Kasumi-1 (cell line): ENCODE measurements at places on chromosomes 3 and 15.

GRCh38 chr3:184479426-184480126 lies 82.0 kb upstream of the EPHB3 start:
- DNase-seq: no peak

DNA sequence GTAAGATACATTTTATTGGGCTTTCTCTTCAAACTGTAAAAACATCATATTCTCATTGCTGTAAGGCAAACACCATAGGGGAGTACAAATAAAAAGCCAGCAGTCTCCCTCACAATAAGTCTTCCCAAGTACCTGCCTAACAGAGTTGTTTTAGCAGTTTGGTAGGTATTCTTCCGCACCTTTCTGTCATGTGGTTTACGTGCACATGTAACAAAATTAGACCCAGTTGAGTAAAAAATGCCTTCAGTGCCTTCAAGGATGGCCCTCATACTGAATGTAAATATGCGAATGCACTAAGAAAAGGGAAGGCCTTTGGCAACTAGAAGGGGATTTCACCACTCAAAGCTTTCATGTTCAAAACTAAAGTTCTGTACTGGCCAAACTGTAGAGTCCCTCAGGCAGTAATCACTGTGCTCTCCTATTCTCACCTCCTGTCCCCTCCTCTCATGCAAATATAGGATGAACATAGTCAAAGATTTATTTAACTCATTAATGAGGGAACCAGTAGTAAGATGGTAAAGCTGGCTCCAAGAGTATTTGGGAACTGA lies 26.4 kb downstream of the USP3 start:
- no peak for DNase-seq

DNA sequence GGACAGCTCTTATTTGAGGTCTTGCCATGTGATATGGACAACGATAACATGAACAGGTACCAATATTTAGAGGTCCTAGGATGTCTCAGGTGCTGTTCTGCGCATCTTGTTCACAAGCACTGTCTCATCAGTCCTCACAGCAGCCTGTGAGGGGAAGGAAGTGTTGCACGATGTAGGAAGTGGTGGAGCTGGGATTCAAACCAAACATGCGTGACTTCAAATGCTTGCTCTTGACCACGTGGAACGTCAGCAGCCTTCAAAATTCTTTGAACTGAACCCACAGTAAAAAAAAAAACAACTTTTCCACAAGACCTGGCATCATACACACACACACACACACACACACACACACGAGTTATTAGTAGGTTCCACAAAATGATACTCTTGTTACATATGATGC lies 153.4 kb upstream of the SMAD3 start:
- peak; percentile 72 for DNase-seq

- no peak for DNase-seq
Observed at GRCh38 chr3:117892431-117892841, 1142.2 kb downstream of the IGSF11 start.

DNA sequence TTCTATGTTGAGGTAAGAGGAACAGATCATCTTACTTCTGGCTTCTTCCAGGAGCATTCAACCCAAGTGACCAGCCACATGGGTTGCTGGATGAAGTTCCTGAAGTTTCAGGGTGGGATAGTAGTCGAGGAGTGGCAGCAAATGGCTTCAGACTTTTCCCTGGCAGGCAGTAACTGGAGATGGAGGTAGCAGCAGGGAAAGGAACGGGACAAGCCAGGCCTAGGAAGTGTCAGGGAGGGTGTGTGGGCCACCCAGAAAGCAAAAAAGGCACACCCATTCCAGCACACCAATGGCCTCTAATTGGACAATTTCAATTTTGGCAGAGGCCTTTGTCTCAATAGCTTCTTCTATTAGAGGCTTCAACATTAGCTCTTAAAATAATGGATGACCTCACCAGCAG lies 498.6 kb upstream of the ATP11B start:
- no peak for DNase-seq

DNA sequence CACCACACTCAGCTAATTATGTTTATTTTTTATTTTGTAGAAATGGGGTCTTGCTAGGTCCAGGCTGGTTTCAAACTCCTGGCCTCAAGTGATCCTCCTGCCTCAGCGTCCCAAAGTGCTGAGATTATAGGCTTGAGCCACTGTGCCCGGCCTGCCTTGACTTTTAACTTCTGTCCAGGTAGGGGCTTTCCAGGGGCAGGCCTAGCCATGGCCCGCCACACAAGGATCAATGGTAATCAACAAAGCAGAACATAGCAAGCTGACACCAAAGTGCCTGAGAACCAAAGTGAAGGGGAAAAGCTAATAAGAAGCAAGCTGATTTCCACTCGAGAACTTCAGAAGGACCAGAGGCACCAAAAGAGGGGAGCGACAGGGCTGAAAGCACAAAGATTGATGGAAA lies 9.4 kb upstream of the CRTC3 start:
- no peak for DNase-seq

GRCh38 chr3:53342353-53342752 lies 5.0 kb downstream of the DCP1A start:
- peak; percentile 4 for DNase-seq

GRCh38 chr3:177835008-177835407 lies 637.7 kb upstream of the TBL1XR1 start:
- DNase-seq: peak; percentile 79

GRCh38 chr15:29126821-29127461 lies 142.7 kb downstream of the NSMCE3 start:
- DNase-seq: peak; percentile 15

DNA sequence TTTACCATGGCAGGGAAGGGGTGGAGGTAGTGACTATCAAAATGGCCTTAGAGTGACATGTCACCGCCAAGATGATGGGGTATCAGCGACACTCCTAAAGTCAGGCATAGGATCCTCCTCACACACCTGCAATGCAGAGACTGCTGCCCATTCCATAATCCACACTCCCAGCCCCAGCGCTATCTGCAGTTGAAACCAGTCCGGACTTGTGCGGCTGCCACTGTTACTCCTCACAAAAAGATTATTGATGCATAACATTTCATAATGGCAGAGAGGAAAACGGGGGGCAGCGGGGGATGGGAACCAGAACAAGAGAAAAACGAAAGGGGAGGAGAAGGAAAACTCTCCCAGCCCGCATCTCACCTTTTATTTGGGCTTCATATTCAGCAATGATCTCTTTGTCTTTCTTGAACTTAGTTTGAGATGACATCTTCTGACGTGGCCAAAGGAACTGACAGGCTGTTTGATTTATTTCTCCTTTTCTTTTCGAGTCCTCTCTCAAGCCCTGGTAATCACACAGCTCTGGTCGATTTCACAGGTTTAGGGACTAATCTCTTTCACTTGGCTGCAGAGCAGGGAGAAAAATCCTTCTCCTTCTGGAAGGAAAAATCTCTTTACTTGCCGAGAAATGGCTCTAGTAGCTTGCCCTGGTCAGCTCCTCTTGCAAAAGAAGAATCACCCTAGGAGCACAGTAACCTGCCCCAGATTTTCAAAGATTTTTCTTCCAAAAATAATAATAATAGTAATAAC lies 749 bp downstream of the SRGAP3 start:
- no peak for DNase-seq

DNA sequence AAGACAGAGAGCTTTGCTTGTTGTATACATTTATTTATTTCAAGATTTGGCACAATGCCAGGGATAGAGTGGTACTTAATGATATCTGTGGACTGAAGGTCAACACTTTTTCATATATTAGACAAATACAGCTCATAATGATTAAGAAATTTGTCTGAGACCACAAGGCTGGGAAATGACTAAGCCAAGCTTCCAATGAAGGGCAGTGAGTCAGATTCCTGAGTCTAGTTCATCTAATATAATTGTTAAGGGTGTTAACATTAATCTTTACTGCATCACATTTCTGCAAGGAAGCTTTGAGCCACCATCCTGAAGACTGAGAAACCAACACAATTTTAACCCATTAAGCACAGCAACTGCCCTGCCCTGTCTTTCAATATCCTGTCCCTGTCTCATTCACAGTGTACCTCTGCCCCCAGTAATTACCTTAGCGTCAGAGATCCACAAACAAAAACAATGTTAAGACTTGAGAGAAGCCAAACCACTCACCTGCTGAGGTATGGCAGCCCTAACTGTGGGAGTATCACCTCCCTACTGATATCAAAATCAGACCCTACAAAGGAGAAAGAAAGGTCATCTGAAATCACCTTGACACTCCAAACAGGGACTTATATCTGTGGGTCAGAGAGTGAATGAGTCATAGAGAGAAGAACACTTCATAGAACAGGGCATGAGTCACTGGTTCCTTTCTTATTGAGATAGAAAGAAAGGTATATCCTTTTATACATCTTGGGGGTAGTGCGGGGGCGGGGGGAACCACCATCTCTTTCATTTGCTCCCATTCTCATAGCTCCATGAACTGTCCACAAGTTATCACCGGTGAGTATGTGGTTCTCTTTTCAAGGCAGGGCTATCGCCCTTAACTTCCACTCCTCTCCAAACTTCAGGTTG lies 74.7 kb downstream of the MAGI1 start:
- DNase-seq: no peak

DNA sequence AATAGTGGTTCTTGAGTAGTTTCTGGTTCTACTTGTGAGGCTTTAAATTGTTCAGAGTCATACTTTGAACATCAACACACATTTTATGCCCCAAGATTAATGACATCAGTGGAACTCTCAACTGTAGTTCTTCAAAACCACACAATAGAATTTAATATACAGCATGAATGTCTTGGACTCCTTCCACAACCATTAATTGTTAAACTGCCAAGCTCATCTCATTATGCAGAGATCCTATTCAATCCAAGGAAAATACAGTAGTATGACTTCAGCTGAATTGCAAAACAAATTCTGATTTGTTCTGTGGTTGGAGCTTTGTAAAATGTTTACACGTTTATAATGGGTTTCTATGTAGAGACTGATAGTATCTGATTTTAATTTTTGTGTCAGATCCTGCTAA lies 199.2 kb upstream of the SLC2A2 start:
- no peak for DNase-seq

- no peak for DNase-seq
Observed at GRCh38 chr3:186096290-186096689, 12.6 kb downstream of the ETV5 start.

DNA sequence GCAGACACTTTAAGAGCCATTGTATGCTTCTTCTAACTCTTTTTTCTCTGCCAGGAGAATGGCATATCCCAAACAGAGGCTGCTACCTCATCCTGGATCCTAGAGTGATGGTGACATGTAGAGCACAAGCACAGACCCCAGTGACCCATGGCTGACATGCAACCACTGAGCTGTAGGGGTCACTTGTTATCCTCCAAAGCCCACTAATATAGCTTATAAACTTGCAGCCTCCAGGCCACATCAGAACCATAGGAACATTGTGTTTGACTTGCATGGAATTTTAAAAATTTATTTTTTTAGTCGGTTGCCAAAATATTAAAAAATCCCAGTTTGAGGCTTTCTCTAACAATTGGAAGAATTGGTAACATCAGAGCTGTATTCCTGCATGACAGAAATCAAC lies 283.0 kb upstream of the WNT5A start:
- no peak for DNase-seq

DNA sequence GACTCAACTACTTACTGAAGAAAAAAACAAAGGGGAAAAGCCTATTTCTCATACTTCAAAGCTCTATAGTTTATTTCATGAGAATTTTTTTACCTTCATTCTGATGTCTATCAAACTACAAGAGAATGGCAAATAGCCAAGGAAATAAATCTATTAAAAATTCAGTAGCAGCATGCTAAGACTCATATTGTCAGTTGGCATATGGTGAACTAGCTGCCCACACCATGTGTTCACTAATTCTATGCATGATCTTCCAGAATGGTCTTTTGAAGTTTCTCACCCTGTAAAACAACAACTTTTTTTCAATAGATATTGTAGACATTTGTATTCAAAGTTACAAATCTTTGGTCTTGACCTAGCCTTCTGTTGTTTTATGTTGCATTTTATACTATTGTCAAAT lies 386.2 kb downstream of the RSL24D1 start:
- no peak for DNase-seq

- no peak for DNase-seq
Observed at GRCh38 chr3:42582474-42583070, 805 bp upstream of the SEC22C start.

GRCh38 chr3:187400756-187401155 lies 32.6 kb downstream of the RTP4 start:
- DNase-seq: no peak

DNA sequence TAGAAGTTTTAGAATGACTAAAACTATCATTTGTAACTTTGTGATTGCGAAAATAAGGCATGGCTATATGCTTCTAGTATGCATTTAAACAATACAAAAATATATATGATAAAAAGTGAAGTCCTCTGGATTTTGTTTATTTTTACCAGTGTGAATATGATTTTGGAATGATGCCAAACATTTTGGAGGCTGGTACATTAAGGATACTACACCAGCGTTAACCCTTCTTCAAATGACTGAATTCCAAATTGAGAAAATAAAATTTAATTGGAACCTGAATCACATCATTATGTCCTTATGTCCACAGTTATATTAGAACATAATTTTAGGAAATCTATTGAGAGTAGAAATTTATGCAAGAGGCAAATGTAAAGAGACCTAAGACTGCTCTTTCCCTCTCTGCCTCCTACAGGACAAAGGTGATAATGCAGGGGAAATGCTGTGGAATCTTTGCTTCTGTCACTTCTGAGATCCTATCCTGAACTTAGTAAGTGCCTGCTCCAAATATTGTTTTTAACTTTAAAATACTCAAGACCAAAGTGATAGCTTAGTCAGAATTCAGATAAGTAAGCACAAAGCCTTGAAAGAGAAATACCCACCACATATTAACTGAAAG lies 121.1 kb upstream of the NANOGP8 start:
- peak; percentile 2 for DNase-seq

GRCh38 chr15:80926126-80926525 lies 63.5 kb downstream of the MESD start:
- DNase-seq: no peak

DNA sequence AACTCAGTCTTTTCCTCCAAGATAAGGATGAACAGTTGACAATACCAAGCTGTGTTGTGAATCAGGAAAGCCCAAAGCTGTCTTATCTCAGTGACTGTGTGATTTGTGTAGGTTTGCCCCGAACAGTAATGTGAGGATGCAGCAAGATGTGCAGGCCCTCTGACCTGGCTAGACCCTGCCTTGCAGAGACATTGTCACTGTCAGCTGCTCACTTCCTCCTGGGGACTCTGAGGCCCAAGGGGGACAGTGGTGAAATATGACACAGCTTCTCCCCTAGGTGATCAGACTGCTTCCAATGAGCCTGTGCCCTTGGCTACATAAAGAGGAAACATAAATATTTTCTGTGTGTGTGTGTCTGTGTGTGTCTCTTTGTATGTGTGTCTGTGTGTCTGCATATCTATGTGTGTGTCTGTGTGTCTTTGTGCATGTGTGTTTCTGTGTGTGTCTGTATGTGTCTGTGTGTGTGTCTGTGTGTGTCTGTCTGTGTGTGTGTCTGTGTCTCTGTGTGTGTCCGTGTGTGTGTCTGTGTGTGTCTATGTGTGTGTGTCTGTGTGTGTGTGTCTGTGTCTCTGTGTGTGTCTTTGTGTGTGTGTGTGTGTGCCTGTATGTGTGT lies 21.7 kb downstream of the LRRK1 start:
- DNase-seq: peak; percentile 91

- DNase-seq: no peak
Observed at GRCh38 chr3:172115059-172115458, 75.7 kb downstream of the FNDC3B start.

- no peak for DNase-seq
Observed at GRCh38 chr3:139794469-139795265, 116.9 kb upstream of the NMNAT3 start.

- DNase-seq: no peak
Observed at GRCh38 chr15:27382361-27383025, 411.5 kb downstream of the GABRG3 start.

GRCh38 chr3:157285966-157286365 lies 126.0 kb upstream of the CCNL1 start:
- no peak for DNase-seq

- peak; percentile 66 for DNase-seq
Observed at GRCh38 chr3:5195605-5196004, 8.1 kb downstream of the EDEM1 start.

GRCh38 chr3:38630606-38631005 lies 18.9 kb downstream of the SCN5A start:
- no peak for DNase-seq
